ENCODE measurements at places on chromosomes 2 and 18. TPM values are rescaled to one million over a fixed set of nuclear protein-coding genes. Genes with fewer than 3 reads are reported as not detected.

GRCh38 chr2:143433251-143433650 is 304.0 kb downstream of the ARHGAP15 start:
- no peaks in the 10 kb centered on the region for H3K36me3 ChIP-seq
- DNase-seq = no peak
- H3K27ac ChIP-seq = no peak overlapping the region
- H3K4me1 ChIP-seq = peaks cover 8% of the 10 kb centered on the region
- no peak overlapping the region for H3K4me3 ChIP-seq

- H3K4me3 ChIP-seq = no peak overlapping the region
- H3K4me1 ChIP-seq = no peaks in the 10 kb centered on the region
- no peak overlapping the region for H3K27ac ChIP-seq
- H3K36me3 ChIP-seq = no peaks in the 10 kb centered on the region
- H3K27me3 ChIP-seq = no peaks in the 10 kb centered on the region
- peak; percentile 17 for DNase-seq
Observed at GRCh38 chr2:226423498-226423960, 376.1 kb downstream of the IRS1 start.

The TRABD2A gene
- total RNA-seq = not detected

The MAL gene
- 9.0 TPM for total RNA-seq

The HOXD8 gene
- total RNA-seq = 0.27 TPM

DNA sequence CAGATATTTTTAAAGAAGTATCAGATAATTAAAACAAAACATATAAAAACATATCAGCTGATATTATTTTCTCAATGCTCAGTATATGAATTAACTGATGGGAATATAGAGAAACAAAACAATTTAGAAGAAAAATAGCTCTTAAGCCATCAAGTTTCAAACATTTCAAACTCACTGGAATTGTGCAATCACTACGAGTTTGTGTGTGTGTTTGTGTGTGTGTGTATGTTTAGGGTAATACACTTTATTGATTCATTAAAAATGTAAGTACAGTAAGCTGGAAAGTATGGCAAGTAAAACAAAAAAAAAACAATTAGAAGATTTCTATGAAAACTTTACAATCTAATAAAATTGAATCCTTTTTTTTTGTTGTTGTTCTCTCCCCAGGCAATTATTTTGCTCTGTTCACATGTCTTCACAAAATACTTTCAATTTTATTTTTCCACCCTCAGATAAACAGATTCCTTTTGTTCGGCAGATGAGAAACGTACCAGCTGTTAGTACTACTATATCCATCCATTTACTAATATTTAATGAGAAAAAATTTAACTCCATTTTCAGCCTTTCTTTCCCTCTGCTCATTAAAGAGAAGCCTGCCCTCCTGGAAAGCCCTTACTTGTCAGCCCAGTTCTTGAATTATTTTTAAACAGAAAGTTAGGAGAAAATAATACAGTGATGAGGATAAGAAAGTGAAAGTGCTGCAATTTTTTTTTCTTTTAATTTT is 87.6 kb downstream of the SLC8A1 start:
- DNase-seq = no peak
- H3K4me1 ChIP-seq = peaks cover 7% of the 10 kb centered on the region
- H3K36me3 ChIP-seq = no peaks in the 10 kb centered on the region
- no peak overlapping the region for H3K27ac ChIP-seq
- H3K4me3 ChIP-seq = no peak overlapping the region

The TBR1 gene
- total RNA-seq = not detected

The PNPT1 gene
- total RNA-seq = 21.0 TPM

DNA sequence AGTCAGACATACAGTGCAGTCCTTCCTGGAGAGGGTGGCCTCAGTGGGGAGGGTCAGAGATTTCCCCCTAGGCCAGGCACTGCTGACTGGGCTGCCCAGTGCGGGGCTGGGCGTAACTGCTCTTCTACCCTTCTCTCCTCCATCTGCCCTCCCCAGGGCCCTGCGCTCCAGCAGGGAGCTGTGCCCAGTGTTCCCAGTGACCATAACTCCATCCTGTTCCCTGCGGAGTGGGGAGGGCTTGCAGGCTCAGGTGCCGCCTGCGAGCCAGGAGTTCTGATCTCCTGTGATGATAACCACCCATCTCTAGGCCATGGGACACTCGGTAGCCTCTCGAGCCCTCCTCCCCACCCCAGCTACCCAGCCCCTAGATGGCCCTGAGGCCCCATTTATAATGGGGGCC is 107.6 kb downstream of the SMAD7 start:
- no peak overlapping the region for H3K4me3 ChIP-seq
- H3K27me3 ChIP-seq = peaks cover 10% of the 10 kb centered on the region
- peak; percentile 17 for DNase-seq
- H3K36me3 ChIP-seq = peaks cover 18% of the 10 kb centered on the region

The SLC5A7 gene
- total RNA-seq = 0.27 TPM

- H3K4me3 ChIP-seq = no peak overlapping the region
- peaks cover 2% of the 10 kb centered on the region for H3K27me3 ChIP-seq
- peaks cover 6% of the 10 kb centered on the region for H3K36me3 ChIP-seq
- no peak for DNase-seq
- no peak overlapping the region for H3K27ac ChIP-seq
Observed at GRCh38 chr2:102367331-102367971, 11.9 kb downstream of the IL18R1 start.

The HOXD4 gene
- total RNA-seq = not detected

The DYNAP gene
- not detected for total RNA-seq

GRCh38 chr2:169105476-169105875 is 36.1 kb downstream of the DHRS9 start:
- no peaks in the 10 kb centered on the region for H3K36me3 ChIP-seq
- H3K4me1 ChIP-seq = no peaks in the 10 kb centered on the region
- no peak overlapping the region for H3K27ac ChIP-seq
- no peak for DNase-seq
- H3K4me3 ChIP-seq = no peak overlapping the region

GRCh38 chr18:26657631-26658581 is 109.6 kb upstream of the KCTD1 start:
- no peak for DNase-seq
- peaks cover 11% of the 10 kb centered on the region for H3K4me1 ChIP-seq
- peak overlapping the region; percentile 80 for H3K27ac ChIP-seq
- H3K27me3 ChIP-seq = peaks cover 10% of the 10 kb centered on the region
- H3K4me3 ChIP-seq = peak overlapping the region; percentile 95

The IGFBP2 gene
- 208 TPM for total RNA-seq

- H3K4me1 ChIP-seq = peaks cover 11% of the 10 kb centered on the region
- no peaks in the 10 kb centered on the region for H3K36me3 ChIP-seq
- no peak overlapping the region for H3K4me3 ChIP-seq
- peaks cover 2% of the 10 kb centered on the region for H3K27me3 ChIP-seq
- H3K27ac ChIP-seq = no peak overlapping the region
Observed at GRCh38 chr2:199744724-199745123, 106.3 kb downstream of the FTCDNL1 start.

GRCh38 chr2:235981631-235982030 is 186.6 kb downstream of the GBX2 start:
- H3K36me3 ChIP-seq = peaks cover 4% of the 10 kb centered on the region
- DNase-seq = no peak
- peaks cover 26% of the 10 kb centered on the region for H3K4me1 ChIP-seq
- no peak overlapping the region for H3K27ac ChIP-seq
- no peak overlapping the region for H3K4me3 ChIP-seq
- H3K27me3 ChIP-seq = peaks cover 10% of the 10 kb centered on the region

The GALNT5 gene
- 0.10 TPM for total RNA-seq

The QPCT gene
- 7.4 TPM for total RNA-seq

GRCh38 chr2:237231593-237231992 is 145.9 kb downstream of the COPS8 start:
- DNase-seq = no peak
- H3K27me3 ChIP-seq = peaks cover 2% of the 10 kb centered on the region
- H3K4me1 ChIP-seq = no peaks in the 10 kb centered on the region
- H3K27ac ChIP-seq = no peak overlapping the region
- H3K36me3 ChIP-seq = peaks cover 4% of the 10 kb centered on the region

The ANO7 gene
- total RNA-seq = 2.6 TPM

The HYCC2 gene
- total RNA-seq = 32.8 TPM

The SIX2 gene
- 0.56 TPM for total RNA-seq

- no peaks in the 10 kb centered on the region for H3K36me3 ChIP-seq
- H3K4me3 ChIP-seq = peak overlapping the region; percentile 21
- H3K27ac ChIP-seq = peak overlapping the region; percentile 45
- peak; percentile 16 for DNase-seq
- H3K4me1 ChIP-seq = peaks cover 57% of the 10 kb centered on the region
Observed at GRCh38 chr2:50535971-50536759, 495.8 kb downstream of the NRXN1 start.

The TUBB8B gene
- not detected for total RNA-seq

The FRZB gene
- total RNA-seq = 2.2 TPM

DNA sequence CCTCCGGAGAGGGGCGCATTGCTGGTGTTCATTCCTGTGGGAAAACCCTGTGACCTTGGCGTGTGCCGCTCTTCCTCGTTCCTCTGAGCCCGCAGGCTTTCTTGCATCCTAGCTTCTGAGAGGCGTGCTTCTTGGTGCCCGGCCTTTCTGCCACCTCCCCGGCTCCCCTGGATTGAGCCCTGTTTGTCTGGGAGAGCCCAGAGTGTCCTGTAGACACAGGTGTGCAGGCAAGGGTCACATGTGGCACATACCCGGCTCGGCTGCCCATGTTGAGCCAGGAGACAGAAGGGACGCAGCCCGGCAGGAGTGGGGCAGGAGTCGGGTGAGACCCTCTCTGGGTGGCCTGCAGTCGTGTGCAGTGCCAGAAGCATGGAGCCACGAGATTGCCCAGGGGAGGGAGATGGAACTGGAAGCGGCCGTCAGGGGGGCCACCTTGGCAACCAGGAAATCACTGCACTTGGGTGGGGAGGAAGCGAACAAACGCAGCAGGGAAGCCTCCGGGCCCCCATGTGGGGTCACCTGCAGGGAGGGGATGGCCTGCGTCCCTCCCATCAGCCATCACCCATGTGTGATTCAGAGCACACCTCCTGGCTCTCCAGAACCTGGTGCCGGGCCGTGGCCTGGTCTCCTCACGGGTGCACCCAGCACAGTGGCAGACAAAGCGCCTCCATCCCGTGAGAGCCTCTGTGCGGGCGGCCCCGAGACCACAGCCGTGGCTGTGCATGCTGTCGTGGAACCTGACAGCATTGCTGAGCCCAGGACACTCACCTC is 92.9 kb downstream of the SH3BP4 start:
- no peak overlapping the region for H3K27ac ChIP-seq
- no peak for DNase-seq
- H3K27me3 ChIP-seq = peaks cover 10% of the 10 kb centered on the region
- H3K4me3 ChIP-seq = no peak overlapping the region
- no peaks in the 10 kb centered on the region for H3K36me3 ChIP-seq
- peaks cover 15% of the 10 kb centered on the region for H3K4me1 ChIP-seq

DNA sequence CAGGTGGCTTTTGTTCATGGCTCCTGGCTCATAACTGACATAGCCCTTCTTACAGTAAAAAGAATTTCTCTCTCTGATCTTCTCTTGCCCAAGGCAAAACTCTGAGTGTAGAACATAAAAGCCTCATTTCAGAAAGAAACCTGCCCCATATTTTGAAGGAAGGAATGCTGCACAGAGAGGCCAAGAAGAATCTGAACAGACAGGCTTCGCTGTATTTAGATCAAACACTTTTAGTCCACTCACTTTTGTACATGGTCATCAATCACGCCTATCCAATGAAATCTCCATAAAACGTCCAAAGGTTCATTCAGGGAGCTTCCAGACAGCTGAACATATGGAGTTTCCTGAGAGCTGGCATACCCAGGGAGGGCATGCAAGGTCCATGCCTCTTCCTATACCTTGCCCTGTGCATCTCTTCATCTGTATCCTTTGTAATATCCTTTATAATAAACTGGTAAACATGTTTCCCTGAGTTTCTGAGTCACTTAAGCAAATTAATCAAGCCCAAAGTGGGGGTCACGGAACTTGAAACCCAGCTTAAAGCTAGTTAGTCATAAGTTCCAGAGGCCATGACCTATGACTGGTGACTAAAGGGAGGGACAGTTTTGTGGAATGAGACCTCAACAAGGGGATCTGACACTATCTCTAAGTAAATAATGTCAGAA is 62.5 kb upstream of the TMEM247 start:
- H3K4me3 ChIP-seq = no peak overlapping the region
- no peaks in the 10 kb centered on the region for H3K27me3 ChIP-seq
- DNase-seq = no peak
- H3K4me1 ChIP-seq = no peaks in the 10 kb centered on the region

DNA sequence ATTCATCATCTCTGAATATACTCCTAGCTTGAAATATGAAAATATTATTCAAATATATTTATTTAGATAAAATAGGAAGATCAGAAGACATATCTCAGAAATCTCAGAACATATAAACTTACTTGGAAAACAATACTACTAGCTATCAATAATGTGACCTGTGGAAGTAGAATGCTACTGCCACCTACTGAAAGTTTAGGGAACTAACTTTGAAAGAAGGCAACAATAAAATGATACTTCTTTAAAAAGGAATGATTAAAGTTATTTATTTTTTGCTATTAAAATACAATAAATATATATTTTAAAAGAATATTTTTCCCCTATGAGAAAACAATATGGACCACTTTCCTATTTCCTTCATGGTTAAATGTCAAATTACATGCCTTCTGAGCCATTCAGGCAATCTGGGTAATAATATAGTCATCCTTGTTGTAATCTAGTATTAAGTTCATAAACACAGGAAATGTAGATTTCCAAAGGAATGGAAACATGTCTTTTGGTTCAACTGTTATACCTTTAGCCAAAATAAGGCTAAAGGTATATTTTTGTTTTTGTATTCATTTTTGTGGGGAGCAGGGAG is 26.0 kb downstream of the ACADL start:
- no peaks in the 10 kb centered on the region for H3K36me3 ChIP-seq
- no peak overlapping the region for H3K27ac ChIP-seq
- no peaks in the 10 kb centered on the region for H3K4me1 ChIP-seq
- DNase-seq = no peak
- H3K4me3 ChIP-seq = no peak overlapping the region

DNA sequence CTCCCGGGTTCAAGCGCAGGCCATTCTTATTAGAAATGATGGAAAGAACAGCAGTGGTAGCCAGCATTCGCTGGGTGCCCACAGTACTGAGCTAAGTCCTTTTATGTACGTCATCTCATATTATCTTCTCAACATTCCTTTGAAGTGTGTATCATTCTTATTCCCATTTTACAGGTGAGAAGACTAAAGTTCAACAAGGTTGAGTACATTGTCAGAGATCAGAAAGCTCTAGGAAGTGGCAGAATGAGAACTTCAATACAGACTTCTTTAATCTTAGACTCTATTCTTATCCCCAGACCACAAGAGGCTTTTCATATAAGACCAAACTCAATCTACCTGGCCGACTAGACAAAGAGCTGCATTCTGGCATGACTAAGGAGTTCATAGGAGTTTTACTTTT is 86.7 kb downstream of the NPAS2 start:
- H3K4me3 ChIP-seq = no peak overlapping the region
- DNase-seq = no peak
- peaks cover 8% of the 10 kb centered on the region for H3K4me1 ChIP-seq
- no peak overlapping the region for H3K27ac ChIP-seq

- H3K4me3 ChIP-seq = no peak overlapping the region
- H3K27me3 ChIP-seq = peaks cover 2% of the 10 kb centered on the region
- H3K36me3 ChIP-seq = no peaks in the 10 kb centered on the region
- no peak for DNase-seq
Observed at GRCh38 chr2:80247339-80247738, 57.2 kb downstream of the LRRTM1 start.

All from glutamatergic neuron (in vitro differentiated cells).